ENCODE measurements at places on chromosomes 7 and 10.

DNA sequence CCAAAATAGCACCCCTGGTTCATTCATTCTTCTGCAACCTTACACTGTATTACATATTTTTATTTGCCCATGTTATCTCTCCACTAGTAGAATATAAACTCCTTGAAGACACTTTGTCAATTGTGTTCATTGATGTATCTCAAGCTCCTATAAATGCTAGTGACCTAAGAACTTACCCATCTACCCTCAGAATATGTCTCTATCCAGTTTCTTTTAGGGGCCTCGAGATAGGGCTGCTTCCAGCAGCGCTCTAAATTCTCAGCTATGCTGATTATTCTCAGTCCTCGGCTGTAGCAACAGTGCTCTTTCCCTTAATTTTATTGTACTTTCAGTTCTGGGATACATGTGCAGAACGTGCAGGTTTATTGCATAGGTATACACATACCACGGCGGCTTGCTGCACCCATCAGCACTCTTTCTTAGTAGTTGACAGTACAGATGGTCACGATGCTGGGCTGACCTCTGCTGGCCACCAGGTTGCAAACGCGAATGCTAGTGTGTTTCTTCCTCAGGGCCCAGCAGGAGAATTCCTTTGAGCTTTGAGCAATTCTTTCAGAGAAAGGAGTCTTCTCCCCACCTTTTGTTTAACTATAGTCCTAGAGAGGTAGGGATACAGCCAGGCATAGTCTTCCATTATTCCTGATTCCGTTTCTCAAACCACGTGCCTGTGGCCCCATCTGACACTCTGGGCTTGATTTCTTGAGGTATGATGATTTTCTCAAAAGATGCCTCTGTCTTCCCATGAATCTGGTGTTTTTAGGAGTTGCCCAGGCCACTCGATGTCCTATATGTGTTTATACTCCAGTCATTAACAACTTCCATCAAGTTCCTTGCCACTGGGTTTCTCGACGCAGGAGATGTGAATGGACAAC, 49.1 kb upstream of the CDC14C start:
- peak; percentile 39 for DNase-seq

DNA sequence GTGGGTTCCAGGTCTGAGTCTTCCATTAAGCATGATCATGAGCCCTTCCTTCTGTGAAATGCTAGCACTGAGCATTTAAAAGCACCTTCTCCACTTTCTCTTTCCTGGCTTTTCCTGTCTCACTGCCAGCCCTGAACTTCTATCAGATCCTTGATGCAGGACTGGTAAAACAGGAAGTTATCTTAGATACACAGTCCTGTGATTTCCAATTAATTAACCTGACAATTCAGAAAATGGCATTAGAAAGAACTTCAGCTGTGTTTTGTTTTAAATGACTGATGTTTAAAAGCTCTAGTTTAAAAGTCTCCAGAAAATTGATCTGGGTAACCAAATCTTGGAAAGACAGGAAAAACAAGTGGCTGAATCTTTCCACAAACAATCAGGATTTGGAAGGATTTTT, 79.0 kb upstream of the MACROH2A2 start:
- no peak for DNase-seq

- no peak for DNase-seq
Measured at GRCh38 chr10:84698989-84699388, 370.6 kb downstream of the CCSER2 start.

- DNase-seq = no peak
Measured at GRCh38 chr10:11631890-11632587, 20.6 kb upstream of the USP6NL start.

DNA sequence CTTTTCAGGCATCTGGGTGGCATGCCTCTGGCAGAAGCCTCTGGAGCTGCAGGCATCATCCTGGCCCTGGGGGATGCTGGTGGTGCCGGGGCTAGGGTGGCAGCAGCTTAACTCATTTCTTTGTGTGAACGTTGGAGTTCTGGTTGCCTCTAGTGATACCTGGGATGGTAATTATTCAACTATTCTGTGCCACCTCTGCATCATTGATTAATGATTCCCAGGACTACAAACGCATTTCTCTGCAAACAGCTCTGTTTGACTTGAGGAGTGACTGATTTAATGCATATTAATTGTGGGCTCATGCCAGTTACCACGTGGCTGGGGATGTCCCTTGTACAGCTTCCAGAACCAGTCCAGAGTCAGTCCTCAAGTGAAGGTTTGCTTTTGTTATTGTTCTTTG, 55.9 kb downstream of the LRRC18 start:
- DNase-seq = no peak

DNA sequence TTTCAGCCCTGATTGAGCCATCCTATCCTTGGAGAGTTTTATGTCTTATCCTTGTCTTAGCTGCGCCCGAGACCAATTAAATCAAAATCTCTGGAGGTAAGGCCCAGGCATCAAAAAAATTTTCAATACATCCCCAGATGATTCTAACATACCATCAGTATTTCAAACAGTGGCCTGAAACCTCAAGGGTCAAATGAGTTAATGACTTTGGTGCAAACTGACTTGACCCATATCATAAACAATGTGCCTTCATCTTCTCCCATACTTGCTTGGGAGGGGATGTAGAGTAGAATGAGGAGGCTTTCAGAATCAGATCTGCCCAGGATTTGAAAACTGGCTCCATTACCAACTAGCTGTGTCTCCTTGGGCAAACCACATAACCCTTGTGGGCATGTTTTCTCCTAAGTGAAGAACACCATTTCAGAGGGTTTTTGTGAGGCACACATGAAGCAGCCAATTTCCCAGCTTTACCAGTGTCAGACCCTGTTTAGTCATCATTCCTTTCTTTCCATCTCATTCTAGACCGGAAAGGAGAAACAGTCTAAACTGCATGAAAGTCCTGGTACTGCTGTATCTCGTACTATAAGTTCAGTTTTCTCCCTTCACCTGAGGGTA, 35.7 kb upstream of the ATXN7L1 start:
- DNase-seq = no peak

- DNase-seq = no peak
Measured at GRCh38 chr7:143490717-143491306, 13.1 kb downstream of the TAS2R41 start.

GRCh38 chr7:127534636-127535035, 50.8 kb downstream of the GCC1 start:
- DNase-seq = no peak

DNA sequence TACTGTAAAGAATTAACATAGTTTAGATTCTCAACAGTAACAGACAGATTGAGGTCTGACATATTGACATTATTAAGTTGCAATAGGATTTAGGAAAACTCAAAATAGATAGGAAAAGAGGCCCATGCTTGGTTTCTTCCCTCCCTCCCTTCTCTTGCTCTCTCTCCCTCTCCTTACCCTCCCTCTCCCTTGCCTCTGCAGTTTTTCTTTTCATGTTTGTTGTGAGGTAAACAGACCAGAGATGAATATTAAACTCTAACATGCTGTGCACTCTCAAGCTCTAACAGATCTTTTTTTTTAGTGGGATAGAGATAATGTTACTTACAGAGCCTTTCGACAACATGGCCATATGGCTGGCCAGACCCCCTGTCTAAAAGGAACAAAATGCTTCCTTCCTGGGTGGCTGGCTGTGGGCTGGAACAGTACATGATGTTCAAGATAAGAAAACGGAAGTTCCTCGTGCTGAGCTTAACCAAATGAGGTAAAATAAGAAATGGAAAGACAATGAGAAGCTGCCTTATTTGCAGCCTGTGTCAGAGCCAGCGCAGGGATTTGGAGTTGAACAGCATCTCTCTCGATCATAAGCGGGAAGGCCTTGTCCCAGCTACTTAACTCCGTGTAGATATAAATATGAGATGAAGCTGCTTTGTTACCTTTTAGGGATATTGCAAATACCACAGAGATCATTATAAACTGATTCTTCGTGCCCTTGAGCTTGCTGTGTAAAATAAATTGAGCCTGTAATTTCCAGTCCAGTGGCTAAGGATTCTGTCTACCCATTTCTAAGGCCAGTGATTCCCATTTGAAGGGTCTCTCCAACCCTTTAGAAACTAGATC, 391.9 kb upstream of the NPVF start:
- DNase-seq = no peak

DNA sequence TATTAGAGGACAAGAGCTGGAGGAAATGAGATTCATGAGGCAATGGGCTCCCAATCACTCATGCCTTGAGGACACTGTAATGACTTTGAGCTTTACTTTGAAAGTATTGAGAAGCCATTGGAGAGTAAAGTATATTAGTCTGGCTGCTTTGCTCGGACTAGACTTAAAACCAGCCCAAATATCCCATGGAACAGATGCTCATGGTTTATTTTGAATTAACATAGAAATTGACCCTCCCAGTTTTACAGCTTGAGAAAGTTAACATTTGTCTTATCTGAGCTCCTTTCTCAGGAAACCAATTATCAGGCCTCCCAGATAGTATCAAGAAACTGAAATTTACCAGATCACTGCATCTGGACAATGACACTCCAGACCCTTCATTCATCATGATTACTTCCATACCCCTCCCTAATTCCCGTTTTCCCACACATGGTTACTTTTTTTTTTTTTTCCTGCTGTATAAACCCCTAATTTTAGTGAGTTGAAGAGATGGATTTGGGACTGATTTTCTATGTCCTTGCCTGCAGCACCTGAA, 270.8 kb upstream of the SMIM30 start:
- DNase-seq = no peak

- no peak for DNase-seq
Measured at GRCh38 chr7:30464231-30464671, 14.3 kb downstream of the NOD1 start.

- no peak for DNase-seq
Measured at GRCh38 chr7:44116789-44117666, 6.3 kb downstream of the POLD2 start.

DNA sequence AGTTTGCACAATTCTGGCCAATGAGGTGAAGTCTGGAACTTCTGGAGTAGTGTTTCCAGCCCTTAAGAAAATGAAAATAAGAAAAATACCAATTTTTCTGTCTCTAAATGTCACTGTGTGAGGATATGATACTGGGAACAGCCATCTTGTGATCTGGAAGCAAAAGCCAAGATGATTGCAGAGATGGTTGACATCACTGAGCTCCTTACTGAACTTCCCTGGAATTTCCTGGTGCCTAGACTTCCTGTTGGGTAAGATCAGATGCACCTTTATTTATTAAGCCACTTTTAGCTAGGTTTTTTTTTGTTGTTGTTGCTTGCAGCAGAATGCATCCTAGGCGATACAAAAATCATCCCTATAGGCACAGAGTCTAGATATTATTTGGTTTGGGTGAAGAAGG, 27.3 kb upstream of the INHBA start:
- DNase-seq = no peak

Measured in neuronal stem cell (in vitro differentiated cells).